ENCODE measurements at places on chromosomes 12 and 14. TPM values are rescaled to one million over a fixed set of nuclear protein-coding genes. Genes with fewer than 3 reads are reported as not detected.

DNA sequence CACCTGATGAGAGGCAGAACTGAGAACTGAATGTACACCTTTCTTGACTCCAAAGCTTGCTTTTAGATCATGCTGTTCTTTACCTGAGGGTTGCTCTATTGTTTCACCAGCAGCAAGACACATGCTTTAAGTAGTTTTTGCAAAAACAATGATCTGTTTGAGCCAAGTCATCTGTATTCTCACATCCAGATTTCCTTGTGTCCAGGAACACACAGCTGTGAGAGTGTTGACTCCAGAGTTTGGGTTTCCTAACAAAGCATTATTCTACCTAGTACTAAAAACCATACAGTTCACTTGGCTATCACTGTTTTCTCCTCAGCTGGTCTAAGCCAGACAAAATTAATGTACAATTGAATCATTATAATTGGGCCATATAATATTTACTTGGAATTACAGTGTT, 120.4 kb downstream of the STAB2 start:
- no peak for DNase-seq

DNA sequence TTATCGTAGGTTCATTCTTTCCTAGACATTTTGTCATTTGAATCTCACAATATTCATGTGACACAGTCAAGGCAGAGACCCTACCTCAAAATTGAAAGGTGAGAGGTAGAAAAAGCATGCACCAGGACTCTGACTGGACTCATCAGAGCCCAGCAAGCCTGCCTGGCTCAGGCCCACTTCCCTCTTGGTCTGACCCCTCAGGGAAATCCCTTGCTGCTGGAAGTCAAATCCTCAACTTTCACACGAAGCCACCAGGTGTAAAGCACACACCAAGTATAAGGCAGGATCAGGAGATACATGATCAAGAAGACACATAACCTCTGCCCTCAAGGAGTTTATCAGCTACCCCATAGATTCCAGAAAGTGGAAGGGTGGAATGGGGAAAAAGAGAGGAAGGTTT, 18.8 kb downstream of the NIN start:
- no peak for DNase-seq

DNA sequence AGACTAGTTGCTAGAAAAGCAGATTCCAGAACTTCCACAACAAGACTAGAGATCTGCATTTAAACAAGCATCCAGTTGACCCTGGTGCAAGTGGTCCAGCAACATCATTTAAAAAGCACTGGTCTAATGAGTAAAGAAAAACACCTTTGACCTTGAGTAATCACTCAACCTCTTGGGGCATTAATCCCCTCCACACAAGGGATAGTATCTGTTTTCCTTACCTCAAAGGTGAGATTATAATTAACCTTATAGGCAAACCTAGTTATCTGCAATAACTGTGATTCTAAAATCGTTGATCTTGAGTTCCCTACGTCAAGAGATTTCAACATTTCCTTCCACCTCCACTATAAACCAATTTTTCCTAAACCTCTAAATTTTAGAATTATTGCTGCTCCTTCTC, 1.1 kb downstream of the KDM5A start:
- no peak for DNase-seq

GRCh38 chr12:109631302-109631701, 57.7 kb downstream of the MVK start:
- DNase-seq, result no peak

ANKS1B gene
- polyA plus RNA-seq, result 0.15 TPM

- DNase-seq, result no peak
These were observed 36.9 kb downstream of the NRDE2 start for GRCh38 chr14:90294872-90295271.

DNA sequence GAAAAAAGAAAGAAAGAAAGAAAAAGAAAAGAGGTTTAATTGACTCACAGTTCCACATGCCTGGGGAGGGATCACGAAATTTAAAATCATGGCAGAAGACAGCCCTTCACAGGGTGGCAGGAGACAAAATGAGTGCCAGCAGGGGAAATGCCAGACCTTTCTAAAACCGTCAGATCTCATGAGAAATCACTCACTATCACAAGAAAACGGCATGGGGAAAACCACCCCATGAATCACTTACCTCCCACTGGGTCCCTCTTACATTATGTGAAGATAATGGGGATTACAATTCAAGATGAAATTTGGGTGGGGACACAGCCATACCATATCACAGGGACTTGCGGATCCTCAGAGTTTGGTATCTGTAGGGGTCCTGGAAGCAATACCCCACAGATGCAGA, 16.3 kb upstream of the EGLN3 start:
- DNase-seq, result no peak

NGB gene
- not detected for polyA plus RNA-seq

DTX1 gene
- polyA plus RNA-seq, result not detected

Data from fibroblast of lung (primary cell).